CD14-positive monocyte (primary cell): ENCODE measurements at places on chromosomes 7 and 10. TPM values are rescaled to one million over a fixed set of nuclear protein-coding genes. Genes with fewer than 3 reads are reported as not detected.

The PVRIG gene
- polyA plus RNA-seq, result 0.38 TPM

The MGAM2 gene
- polyA plus RNA-seq, result not detected

The PAPOLB gene
- polyA plus RNA-seq, result not detected

The KAT6B gene
- polyA plus RNA-seq, result 6.2 TPM

The PKD2L1 gene
- polyA plus RNA-seq, result 1.5 TPM

The DMBT1 gene
- not detected in 2 replicates for polyA plus RNA-seq

The AKR1D1 gene
- not detected for polyA plus RNA-seq

The PON3 gene
- polyA plus RNA-seq, result not detected in 2 replicates

The RAMP3 gene
- not detected for polyA plus RNA-seq

The ENKUR gene
- polyA plus RNA-seq, result 0.16 TPM

The FAM149B1 gene
- 2.6 TPM for polyA plus RNA-seq

The TMEM229A gene
- not detected for polyA plus RNA-seq

The HMX3 gene
- not detected for polyA plus RNA-seq

The ANAPC16 gene
- 148 TPM for polyA plus RNA-seq

The PRKAR2B gene
- polyA plus RNA-seq, result 5.6 TPM

The NPSR1 gene
- not detected in 2 replicates for polyA plus RNA-seq

The HOXA7 gene
- polyA plus RNA-seq, result not detected

The PITX3 gene
- not detected in 2 replicates for polyA plus RNA-seq

The SOSTDC1 gene
- polyA plus RNA-seq, result not detected

The RNLS gene
- polyA plus RNA-seq, result 3.9 TPM in 2 replicates

The GIMAP4 gene
- 23.8 and 37.3 TPM in 2 replicates for polyA plus RNA-seq

The PMS2 gene
- polyA plus RNA-seq, result 5.1 TPM

The STOX1 gene
- not detected for polyA plus RNA-seq

The ANKRD30A gene
- not detected for polyA plus RNA-seq

The EEPD1 gene
- 12.6 TPM for polyA plus RNA-seq

The PPP1R3A gene
- polyA plus RNA-seq, result not detected

The PNLIPRP2 gene
- polyA plus RNA-seq, result not detected

The MKX gene
- not detected in 2 replicates for polyA plus RNA-seq

The AGR2 gene
- polyA plus RNA-seq, result not detected in 2 replicates

The HACD1 gene
- 0.42 and 0.53 TPM in 2 replicates for polyA plus RNA-seq

The CUZD1 gene
- polyA plus RNA-seq, result 0.17 and 0.29 TPM in 2 replicates

The PRPF18 gene
- polyA plus RNA-seq, result 31.4 TPM
